ENCODE measurements at places on chromosomes 13 and 19. TPM values are rescaled to one million over a fixed set of nuclear protein-coding genes. Genes with fewer than 3 reads are reported as not detected.

Gene SIGLECL1
- polyA plus RNA-seq: not detected

Gene THSD8
- polyA plus RNA-seq: 5.4 TPM

Gene CYP4F2
- 0.33 TPM for polyA plus RNA-seq

Gene CKM
- 0.29 TPM for polyA plus RNA-seq

Gene DACT3
- 24.0 TPM for polyA plus RNA-seq

Gene GRIN2D
- 0.42 TPM for polyA plus RNA-seq

Gene FREM2
- 46.7 TPM for polyA plus RNA-seq

Gene OR10H1
- polyA plus RNA-seq: 0.04 TPM

Gene PDE4C
- 1.2 TPM for polyA plus RNA-seq

Gene FFAR3
- 0.13 TPM for polyA plus RNA-seq

Gene KCNK6
- 3.2 TPM for polyA plus RNA-seq

DNA sequence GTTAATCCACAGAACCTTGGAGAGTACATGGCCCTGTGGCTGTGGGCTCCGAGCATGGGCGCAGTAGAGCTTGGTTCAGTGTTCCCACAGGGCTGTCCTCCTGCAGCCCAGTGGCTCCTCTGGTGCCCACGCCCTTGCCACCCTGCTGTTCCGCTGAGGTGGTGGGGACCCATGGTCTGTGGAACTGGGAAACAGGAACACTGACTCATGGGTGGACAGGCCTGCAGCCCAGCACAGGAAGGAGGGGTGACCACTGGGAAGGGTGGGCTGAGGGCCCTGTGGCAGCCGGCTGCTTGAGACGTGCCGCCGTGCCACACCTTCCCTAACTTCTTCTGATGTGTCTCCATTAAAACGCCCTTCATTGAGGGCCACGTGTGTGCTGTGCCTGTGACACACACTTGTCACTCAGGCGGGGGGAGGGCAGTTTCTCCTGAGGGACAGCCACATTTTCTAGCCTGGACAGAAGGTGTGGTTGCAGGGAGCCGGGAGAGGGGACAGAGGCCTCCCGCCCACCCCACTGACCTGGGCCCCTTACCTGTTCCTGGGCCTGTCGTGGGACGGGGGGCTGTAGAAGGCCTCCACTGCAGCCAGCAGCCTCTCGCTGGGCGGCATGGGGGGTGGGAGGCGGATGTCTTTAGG is 21.1 kb downstream of the CHERP start:
- DNase-seq: no peak

DNA sequence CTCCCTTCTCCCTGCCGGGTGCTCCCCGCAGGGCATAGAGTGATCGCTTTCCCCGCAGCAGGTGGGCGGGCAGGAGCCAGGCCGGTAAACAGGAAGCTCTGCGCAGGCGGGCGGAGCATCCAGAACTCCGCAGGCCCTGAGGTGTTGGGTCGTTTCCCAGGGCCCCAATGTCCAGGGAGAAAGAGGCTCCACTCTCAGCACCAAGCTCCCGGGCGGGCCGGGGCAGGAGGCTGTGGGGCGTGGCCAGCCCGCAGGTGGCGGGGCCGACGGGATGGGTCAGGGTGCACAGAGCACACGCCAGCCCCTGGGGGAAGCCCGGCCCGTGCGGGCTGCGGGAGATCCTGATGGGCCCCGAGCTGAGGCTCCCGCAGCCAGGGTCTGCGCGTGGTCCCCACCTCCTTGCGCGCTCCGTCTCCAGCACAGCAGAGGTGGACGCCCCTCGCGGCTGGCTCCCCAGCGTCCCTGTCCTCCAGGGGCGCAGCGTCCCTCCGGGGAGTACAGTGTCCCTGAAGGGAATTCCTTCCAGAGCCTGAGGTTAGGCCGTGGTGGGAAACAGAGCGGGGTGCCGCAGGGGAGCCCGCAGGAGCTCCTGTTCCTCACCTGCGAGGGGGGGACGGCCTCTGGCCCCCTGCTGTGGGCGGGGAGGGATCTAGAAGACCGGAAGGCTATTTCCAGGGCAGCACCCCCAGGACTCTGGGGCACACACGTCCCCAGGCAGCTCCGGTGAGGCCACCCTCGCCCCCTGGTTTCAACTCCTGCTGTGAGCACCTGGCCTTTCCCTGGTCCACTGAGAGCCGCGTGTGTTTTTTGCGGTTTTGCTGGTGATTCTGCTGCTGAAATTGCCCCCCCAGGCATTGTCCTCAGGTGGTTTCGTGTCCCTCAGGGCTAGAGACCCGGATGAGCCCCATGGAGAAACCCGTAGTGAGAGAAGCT is 12.2 kb downstream of the PIP5K1C start:
- DNase-seq: no peak

GRCh38 chr19:55116859-55117662 is at the start of gene PPP1R12C:
TSS of gene PPP1R12C (minus strand) at chr19:55117637. CDS start at chr19:55117543, 94 bp downstream.
- DNase-seq: no peak

- DNase-seq: no peak
Observed at GRCh38 chr19:16161840-16162239, 11.5 kb downstream of the CIB3 start.

GRCh38 chr13:51004111-51004865 is 94.7 kb downstream of the RNASEH2B start:
- no peak for DNase-seq

DNA sequence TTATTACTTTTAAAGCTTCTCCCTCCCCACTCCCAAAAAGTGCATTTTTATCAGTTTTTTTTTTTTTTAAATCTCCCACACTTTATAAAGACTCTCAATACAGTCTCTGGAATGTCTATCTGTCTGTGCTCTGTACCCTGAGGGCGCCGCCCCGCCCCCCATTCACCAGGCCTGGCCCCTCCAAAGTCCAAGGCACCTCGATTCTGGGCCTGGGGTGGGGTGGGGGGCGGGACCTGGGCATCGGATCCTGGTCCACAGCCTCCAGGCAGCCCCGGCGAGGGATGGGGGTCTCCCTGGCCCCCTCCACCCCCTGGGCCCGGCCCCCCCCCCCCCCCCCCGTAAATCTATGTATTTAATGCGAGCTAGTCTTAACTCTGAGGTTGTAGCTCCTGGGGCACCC is 23.3 kb downstream of the ZBTB7A start:
- DNase-seq: no peak

- DNase-seq: no peak
Observed at GRCh38 chr13:31870511-31870910, 131.2 kb downstream of the RXFP2 start.

GRCh38 chr13:71611292-71611691 is 255.7 kb downstream of the DACH1 start:
- DNase-seq: no peak

- no peak for DNase-seq
Observed at GRCh38 chr13:48590141-48590901, 57.4 kb upstream of the RCBTB2 start.

DNA sequence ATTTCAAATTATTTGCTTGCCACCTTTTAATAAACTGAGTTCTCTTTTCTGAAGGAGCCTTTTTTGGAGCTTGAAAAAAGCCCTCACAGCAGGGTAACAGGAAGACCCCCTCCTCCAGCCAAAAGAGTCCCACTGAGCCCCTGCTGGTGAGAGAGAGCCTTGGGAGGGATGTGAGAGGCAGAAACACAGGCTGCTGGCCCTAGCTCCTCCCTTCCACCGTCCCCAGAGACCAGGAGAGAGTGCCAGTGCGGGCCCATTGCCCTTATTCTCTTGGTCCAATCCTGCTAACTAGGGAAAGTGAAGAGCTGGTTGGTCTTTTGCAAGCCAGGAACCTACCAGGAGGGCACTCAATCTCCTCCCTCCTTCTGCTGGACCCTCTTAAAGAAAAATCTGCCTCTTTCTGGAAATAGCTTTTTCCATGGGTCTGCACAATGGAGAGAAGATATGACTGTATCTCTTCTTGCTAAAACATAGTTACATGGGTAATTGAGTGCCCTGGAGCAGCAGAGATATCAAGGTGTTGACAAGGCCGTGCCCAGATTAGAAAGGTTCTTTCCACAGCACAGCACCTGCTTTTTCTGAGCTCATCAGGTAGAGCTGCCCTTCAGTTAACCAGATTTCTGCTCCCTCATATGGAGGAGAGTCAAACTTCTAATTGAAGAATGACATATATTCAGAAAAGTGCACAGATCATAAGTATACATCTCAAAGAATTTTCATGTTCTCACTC is 113.9 kb downstream of the LRCH1 start:
- DNase-seq: no peak

GRCh38 chr19:21838646-21839045 is 2.7 kb upstream of the ZNF43 start:
- DNase-seq: no peak

- DNase-seq: no peak
Observed at GRCh38 chr19:34588846-34589245, 88.1 kb downstream of the SCGB2B2 start.

- DNase-seq: no peak
Observed at GRCh38 chr19:33486936-33487811, 34.4 kb downstream of the PEPD start.

DNA sequence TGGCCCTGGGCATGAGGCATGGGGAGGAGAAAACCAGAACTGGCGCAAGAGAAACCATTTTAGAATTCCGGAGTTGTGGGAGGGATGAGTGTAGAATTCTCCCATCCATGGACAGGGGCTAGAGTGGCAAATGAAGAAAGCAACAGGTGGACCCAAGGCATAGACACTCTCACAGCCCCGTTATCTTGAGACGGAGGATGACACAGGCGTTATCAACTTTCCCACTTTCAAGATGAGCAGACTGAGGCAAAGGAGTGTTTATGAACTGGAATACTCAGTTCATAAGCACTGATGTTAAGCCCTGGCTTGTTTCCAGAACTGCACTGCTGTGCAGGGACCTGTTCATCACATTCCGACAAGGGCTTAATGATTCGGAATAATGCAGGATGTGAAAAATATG is 1.1 kb upstream of the GTF3A start:
- no peak for DNase-seq

- DNase-seq: no peak
Observed at GRCh38 chr19:19485161-19485997, 30.0 kb downstream of the TSSK6 start.

- DNase-seq: no peak
Observed at GRCh38 chr13:83214452-83214851, 667.8 kb downstream of the SLITRK1 start.

GRCh38 chr19:46383171-46383815 is 30.1 kb downstream of the CCDC8 start:
- no peak for DNase-seq

- peak; percentile 82 for DNase-seq
Observed at GRCh38 chr19:37251308-37252229, 33.6 kb downstream of the ZNF383 start.

GRCh38 chr13:93472814-93473296 is 246.2 kb downstream of the GPC6 start:
- no peak for DNase-seq

GRCh38 chr19:33251526-33252090 is 26.0 kb upstream of the SLC7A10 start:
- DNase-seq: no peak

- DNase-seq: peak; percentile 73
Observed at GRCh38 chr19:48110350-48110966, at the start of gene PLA2G4C. TSS of gene PLA2G4C (minus strand) at chr19:48110817. CDS start at chr19:48106529, 4,288 bp downstream.

GRCh38 chr13:38308736-38309135 is 40.9 kb upstream of the UFM1 start:
- DNase-seq: no peak

- no peak for DNase-seq
Observed at GRCh38 chr13:104315606-104316005, 1249.4 kb upstream of the SLC10A2 start.

GRCh38 chr13:110983241-110983640 is 68.4 kb upstream of the ANKRD10 start:
- DNase-seq: no peak
